ENCODE measurements at places on chromosomes 7 and 10.
A peak's percentile ranks its signal among the peaks of the same experiment; 100 is the strongest.

GRCh38 chr7:39693812-39694211 is 70.4 kb downstream of the RALA start:
- DNase-seq = no peak

GRCh38 chr10:3126741-3127346 is 45.7 kb downstream of the PITRM1 start:
- DNase-seq = peak; percentile 73

DNA sequence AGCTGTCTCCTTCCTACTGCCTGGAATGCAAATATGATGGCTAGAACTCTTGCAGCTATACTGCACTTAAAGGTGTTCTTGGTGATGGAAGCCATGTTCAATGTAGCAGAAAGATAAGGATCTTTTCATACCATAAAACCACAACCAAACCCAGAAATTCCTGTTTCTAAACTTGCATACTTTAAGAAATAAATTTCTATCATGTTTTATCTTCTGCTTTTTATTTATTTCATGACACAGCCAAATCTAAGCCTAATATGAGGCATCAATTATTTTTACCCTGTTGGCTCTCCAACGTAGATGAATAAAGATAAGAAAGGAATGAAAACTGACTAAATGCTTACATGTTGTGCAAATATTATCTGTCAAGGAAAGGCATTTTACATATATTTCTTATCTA is 224.1 kb downstream of the DOCK4 start:
- no peak for DNase-seq

DNA sequence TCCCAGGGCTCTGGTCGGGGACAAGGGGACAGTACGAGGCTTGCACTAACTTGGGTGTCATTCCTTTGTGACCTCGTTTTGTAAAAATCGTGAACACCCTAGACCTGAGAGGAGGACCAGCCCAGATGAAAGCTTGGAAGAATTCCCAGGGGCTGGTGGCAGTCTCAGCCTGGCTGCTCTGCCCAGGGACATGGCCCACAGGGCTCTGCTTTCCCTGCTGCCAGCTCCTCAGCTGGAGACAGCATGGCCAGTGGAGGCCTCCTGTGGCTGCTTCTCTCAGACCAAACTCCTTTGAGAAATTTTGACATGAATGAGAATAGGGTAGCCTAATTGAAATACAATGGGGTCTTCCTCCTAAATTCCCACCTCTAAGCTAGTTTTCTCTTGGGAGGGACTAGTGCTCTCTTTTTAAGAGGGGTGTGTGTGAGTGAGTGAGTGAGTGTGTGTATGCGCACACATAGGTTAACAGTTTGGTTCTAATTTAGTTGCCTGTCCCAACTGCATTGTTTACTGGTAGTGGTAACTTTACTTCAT is 140.3 kb upstream of the EFCAB10 start:
- DNase-seq = no peak

DNA sequence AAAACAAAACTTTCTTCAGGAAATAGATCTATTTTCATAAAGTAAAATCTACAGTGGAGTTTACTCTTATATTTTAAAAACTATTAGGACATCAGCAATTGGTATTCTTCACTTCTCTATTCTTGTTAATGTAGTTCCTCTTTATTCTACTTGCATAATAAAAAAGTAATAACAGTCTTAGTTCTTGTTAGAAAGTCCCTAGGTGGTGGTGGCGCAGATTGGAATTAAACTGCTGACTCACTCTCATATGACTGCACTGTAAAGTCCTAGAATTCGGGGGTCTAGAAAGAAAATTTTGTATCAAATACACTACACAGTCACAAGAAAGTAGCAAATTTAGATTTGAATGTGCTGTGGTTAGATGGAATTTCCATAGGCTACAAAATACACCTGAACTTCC is 44.6 kb upstream of the TES start:
- DNase-seq = no peak

DNA sequence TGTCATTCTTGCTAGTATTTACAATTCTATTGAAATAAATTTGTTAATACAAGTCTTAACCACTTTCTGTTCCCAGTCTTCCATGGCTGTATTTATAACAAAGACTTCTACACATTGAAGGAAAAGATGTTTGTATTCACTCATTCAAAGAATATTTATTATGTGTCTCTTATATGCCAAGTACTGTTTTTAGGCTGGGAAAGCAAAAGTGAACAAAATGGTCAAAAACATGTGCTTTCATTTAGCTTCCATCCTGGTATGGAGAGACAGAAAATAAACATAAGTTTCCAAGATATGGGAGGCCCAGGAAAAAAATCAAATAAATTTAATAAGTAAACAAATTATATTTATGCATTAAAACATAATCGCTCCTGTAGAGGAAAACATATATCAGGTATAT is 22.9 kb downstream of the CPED1 start:
- DNase-seq = no peak

GRCh38 chr10:63718421-63718820 is 197.2 kb downstream of the REEP3 start:
- no peak for DNase-seq

GRCh38 chr7:48242846-48243245 is 71.6 kb downstream of the ABCA13 start:
- no peak for DNase-seq

DNA sequence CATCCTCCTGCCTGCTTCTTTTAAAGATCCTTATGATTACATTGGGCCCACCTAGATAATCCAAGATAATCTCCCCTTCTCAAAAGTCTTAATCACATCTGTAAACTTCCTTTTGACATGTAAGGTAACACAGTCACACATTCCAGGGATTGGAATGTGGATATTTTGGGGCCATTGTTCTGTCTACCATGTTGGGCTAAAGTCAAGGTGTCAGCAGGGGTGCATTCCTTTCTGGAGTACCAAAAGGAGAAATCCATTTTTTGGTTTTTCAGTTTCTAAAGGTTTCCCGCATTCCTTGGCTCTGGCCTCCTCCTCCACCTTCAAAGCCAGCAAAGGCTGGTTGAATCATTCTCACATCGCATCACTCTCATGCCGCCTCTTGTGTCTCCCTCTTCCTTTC is 197.6 kb upstream of the NFE2L3 start:
- no peak for DNase-seq

DNA sequence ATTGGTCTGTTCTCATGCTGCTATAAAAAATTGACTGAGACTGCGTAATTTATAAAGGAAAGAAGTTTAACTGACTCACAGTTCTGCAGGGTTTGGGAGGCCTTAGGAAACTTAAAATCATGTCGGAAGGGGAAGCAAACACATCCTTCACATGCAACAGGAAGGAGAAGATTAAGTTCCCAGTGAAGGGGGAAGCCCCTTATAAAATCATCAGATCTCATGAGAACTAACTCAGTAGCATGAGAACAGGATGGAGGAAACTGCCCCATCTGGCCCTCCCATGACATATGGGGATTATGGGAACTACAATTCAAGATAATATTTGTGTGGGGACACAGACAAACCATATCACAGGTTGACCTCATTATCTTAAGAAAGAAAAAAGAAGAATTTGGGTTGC is 134.5 kb downstream of the PPP1R3A start:
- DNase-seq = no peak

- DNase-seq = no peak
Measured at GRCh38 chr10:132877473-132877872, 64.9 kb downstream of the CFAP46 start.

DNA sequence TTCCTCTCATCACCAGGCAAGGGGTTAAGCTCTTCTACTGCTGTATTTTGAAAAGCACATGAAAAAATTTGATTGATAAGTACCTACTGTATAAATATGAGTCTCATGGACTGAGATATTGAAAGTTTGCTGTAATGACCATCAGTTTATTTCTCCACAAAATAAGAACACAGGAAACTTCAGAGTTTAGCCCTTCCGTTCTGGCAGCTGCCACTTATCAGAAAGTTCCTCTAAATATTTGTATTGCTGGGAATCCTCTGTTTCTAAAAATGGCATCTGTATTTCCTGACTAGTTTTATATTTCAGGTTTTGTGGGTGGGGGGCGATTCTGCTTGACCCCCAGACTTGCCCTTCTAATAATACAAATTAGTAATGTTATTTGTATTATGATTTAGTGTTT is 92.0 kb downstream of the LYZL2 start:
- no peak for DNase-seq

GRCh38 chr10:99045671-99046070 is 190.0 kb downstream of the HPSE2 start:
- DNase-seq = no peak

DNA sequence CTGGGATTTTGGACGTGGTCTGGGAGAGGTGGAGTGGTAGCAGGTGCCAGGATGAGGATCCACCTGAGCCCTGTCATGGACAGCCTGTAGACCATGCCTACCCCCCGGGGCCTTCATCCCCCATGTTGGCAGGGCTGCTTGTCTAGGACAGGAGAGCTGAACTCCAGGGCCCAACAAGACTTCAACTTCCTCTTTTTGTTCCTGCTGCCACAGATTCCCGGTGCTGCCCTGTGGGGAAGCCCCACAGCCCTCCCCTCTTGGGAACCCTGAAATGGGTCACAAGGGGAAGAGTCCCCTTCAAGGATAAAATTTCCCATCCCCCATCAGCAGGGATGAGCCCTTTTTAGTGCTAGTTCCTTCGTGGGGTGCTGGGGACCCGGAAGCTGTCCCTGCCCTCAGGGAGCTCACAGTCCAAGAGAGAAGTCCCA is 1.3 kb upstream of the CUEDC2 start:
- no peak for DNase-seq

DNA sequence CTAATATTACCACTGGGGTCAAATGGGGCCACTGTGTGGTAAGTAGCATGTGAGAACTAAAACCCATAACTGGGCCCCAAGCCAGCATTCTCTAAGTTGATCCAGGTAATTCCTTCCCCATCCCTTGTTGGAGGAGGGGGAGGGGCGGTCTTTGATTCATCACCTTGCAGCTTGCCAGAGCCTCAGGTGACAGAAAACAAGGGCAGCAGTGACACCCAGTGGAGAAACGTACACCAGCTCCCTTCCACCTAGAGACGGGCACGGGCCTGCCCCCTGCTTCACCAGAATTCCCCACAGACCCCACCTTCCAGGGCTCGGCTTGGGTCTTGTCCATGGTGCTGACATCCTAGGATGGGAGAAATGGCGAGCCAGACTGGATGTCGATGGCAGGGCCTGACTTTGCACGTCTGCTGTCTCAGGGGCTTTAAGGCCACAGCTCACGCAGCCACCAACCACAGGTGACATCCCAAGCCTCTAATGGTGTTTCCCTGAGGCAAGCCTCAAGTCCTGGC is 102.0 kb downstream of the STRA8 start:
- peak; percentile 73 for DNase-seq

Data from DMS153 (cell line).